ENCODE measurements at places on chromosomes 5 and 9.

GRCh38 chr9:37549527-37549926, 26.7 kb downstream of the FBXO10 start:
- DNase-seq: no peak

GRCh38 chr5:98103807-98104206, 669.7 kb upstream of the RGMB start:
- no peak for DNase-seq

DNA sequence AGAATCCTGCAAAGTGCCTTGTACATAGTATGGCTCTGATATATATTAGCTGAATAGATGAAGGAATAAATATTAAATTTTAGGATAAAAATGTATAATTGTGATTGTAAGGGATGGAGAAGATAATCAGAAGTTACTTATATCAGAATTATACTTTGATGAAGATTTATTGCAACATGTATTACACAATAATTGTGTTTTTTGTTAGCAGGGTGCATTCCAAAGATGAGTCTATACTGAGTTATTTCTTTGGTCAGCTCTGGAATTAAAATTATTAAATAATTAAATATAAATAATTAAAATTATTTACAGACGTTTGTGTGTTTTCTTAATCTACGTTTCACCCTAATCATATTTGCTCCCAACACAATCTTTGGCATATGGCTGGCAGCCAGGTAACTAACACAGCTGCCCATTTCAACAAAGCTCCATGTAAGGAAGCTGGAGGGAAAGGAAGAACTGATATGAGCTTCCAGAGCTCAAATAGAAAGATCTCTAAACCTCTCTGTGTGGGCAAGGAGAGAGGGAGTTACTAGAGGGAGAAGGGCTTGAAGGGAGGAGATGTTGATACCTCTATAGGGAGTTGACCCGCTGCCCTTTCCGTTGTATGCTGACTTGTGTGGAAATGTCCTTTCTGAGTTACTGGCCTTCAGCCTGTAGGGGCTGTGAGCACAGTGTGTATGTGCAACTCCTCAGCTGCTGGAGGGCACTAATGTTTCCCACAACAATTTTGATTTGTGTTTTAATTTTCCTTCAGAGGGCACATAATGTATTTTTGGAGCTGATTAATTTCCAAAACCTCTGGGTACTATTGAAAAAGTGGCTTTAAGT, 403.4 kb downstream of the MAN2A1 start:
- DNase-seq: no peak

- DNase-seq: no peak
These were observed 74.7 kb downstream of the S1PR3 start for GRCh38 chr9:89065921-89066320.

GRCh38 chr9:128286440-128286839, 10.4 kb downstream of the SWI5 start:
- peak; percentile 91 for DNase-seq

- DNase-seq: no peak
These were observed 14.8 kb upstream of the PHYHD1 start for GRCh38 chr9:128905964-128906363.
